ENCODE measurements at places on chromosomes 5 and 9.

DNA sequence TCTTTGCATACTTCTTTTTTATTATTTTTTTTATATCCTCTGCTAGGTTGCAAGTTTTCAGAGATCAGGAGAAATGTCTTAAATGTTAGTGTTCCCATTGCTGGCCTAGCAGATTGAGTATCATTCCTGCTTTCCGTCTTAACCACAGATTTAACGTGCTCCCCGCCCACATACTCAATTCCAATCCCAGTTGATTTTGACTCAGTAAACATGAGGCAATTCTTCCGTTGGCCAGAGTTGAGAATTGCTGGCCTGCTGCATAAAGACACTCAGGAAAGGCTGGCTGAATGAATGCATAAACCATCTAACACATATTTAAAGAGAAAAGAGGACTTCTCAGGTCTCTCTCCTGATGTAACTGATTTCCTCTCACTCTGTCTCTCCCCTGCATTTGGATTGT lies 46.8 kb upstream of the PLPP6 start:
- no peak for DNase-seq

GRCh38 chr5:81363093-81363871 lies 30.7 kb downstream of the ACOT12 start:
- no peak for DNase-seq

- no peak for DNase-seq
Observed at GRCh38 chr5:151469992-151470391, 22.6 kb downstream of the SLC36A1 start.

DNA sequence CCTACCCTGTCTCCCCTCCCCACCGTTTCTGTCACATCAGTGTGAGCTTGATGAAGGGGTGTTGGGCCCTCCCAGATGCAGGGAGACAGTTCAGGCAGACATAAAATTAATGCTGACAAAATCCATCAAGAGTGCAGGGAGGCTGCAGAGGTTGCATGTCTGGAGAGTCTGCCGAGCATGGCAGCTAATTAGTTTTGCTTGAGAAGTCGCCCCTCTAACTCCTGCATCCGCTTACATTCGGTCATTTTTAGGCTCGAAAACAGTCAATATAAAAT lies 44.9 kb downstream of the GALNT12 start:
- no peak for DNase-seq

DNA sequence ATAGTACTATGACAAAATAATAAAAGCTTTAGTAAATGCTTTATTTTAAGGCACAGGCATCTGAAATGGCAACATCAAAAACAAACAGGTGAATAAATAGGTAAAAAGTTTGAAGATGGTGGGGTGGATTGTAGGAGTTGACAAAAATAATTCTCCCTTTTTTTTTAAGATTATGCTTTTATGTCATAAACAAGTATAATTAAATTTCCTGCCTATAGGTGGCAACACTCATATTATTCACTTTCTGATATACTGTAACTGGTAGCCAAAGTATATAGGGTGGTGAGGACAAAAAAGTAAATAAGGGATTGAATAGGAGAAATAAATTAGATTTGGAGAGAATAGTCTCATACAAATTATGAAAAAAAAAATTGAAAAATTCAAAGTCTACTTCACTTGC lies 120.0 kb upstream of the ACOT12 start:
- DNase-seq: no peak

GRCh38 chr9:125649315-125649714 lies 57.7 kb downstream of the MAPKAP1 start:
- DNase-seq: no peak

GRCh38 chr5:78734094-78734845 lies 85.7 kb upstream of the LHFPL2 start:
- DNase-seq: no peak

Measured in activated CD8-positive, alpha-beta memory T cell treated with anti-CD3 and anti-CD28 coated beads for 1 hour (primary cell).